NCI-H2081 (cell line): ENCODE measurements at places on chromosomes 12 and 14.

DNA sequence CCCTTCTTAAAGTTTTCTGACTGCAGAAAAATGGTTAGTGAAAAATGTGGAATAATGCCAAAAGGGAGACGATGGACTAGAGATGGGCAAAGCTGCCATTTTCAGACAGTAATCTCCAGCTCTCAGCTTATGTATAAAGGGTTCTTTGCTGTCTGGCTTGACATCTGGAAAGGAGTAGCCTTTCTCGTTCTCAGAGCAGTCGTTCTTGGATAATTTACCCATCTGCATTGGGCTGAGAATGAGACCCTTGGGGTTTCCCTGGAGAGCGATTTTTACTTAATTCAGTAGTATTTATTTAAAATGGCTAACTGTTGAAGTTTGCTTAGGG, 1.2 kb downstream of the NUDT4 start:
- peak; percentile 51 for DNase-seq

GRCh38 chr14:56796259-56796658, 14.0 kb downstream of the OTX2 start:
- DNase-seq, result peak; percentile 57

DNA sequence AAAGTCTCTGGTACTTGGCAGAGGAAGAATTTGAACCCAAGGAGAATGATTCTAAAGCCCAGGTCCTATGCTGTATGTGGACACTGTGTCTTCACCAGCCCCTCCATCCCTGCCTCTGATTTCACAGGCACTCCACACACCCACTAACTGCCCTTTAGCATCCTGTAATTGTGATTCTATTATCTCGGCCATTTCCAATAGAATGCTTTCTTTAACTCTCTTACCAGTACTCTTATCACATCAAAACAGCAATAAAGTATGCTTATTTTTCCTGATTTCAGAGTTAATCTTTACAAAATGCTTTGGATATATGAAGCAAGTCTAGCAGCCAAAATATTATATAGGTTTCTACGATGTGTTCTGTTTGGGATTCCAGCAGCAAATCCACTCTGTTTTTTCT, 37.9 kb upstream of the BTG1 start:
- no peak for DNase-seq

GRCh38 chr12:127238107-127238506, 1028.9 kb upstream of the TMEM132C start:
- DNase-seq, result no peak

DNA sequence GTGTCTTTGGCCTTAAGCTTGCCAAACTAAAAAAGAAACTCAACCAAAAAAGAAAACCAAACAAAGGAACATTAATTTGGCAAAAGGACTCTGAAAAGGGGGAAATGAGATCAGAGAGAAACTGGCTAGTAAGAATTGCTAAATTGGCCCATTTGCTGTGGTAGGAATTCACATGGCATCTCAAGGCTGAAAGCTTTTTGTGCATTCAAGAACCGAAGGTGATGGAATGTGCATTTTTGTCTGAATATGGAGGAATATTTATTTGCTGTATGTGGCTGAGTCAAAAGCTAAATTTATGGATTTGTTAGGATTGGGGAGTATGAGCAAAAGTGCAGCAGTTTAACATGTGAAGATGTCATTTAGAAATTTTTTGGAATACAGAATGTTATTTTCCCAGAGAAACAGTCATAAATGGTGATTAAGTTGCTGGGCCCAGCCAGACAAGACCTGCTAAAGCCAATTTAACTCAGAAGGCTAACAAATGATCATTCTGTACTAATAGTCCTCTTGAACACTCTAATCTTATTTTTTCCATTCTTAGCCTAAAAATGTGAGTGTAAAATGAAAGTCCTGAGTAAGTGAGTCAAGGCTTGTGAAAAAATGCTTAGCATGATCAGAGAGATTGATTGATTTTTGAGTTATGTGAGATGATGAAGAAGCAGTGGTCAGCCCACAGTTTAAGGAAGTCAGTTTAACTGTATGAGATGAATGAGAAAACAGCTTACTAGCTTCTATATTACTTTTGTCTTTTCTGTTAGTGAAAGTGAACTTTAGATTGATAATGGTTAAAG, 94.1 kb downstream of the ANO6 start:
- no peak for DNase-seq
